ENCODE measurements at places on chromosomes 7 and 10.

DNA sequence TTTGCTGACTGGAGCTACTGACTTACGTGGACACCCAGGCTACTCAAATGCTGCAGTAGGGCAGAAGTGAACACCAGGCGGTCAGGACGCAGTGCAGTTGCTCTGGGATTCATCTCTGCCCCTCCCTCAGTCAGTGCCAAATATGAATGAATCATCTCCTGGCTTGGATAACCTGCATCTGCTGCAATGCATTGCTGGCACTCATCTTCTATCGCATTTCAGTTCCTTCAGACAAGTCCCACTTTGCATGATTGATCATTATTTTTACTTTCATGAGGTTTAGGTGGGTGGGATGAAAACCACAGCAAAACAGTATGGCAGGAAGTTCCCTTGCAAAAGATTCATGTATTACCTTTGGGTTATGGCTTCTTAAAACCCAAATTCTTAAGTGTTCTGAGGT is 224.6 kb upstream of the NRP1 start:
- DNase-seq = no peak

DNA sequence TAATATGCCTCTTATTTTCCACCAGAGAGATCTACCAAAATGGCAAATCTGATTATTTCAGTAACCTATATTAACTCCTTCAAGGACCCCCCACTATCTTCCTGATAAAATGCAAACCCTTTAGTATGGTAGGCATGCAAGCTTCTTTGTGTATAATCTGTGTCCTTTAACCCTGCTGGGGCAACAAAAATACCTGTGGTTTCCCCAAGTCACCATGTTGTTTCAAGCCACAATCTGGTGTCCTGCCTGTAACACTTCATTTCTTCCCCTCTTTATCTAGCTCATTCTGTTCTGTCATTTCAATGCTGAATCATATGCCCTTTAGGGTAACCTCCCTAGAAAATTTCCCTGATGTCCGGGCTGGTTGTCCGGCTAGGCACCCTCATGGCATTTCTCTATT is 5.3 kb downstream of the CALCR start:
- no peak for DNase-seq

DNA sequence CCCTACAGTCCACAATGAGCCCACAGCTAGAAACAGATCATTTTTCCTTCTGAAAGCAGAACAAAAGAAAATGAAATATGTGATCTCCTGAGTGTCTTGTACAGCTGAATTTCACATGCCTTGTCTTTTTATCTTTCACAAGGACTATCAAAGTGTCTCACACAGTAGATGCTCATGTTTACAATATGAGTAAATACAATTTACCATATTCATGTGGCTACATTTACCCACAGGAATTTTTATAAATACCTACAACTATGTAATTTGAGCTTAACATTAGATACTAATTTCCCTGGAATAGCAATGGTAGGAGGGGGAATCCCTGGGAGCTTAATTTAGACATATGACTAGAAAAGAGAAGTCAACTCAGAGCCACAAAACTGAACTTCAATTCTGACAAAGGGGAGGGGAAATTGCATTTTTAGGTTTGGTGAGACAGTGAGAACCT is 186.2 kb downstream of the MACC1 start:
- no peak for DNase-seq

- DNase-seq = no peak
Observed at GRCh38 chr7:94417306-94417705, 22.6 kb downstream of the COL1A2 start.

DNA sequence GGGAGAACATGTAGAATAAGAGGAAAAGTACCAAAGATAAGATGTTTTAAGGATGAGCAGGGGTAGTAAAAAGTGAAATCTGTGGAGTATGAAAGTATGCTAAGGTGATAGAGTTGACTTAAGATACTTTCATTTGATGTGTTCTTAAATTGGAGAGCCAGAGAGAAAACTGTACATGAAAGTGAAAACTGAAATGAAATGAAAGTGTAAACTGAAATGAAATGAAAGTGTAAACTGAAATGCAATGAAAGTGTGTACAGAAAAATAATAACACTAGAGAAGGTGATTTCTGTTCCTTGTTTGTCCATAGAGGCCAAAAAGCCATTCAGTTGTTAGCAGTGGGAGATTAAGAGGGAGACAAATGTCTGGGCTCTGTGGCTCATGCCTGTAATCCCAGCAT is 17.5 kb downstream of the AHR start:
- no peak for DNase-seq

GRCh38 chr10:118799777-118800176 is 45.0 kb upstream of the CACUL1 start:
- DNase-seq = no peak

DNA sequence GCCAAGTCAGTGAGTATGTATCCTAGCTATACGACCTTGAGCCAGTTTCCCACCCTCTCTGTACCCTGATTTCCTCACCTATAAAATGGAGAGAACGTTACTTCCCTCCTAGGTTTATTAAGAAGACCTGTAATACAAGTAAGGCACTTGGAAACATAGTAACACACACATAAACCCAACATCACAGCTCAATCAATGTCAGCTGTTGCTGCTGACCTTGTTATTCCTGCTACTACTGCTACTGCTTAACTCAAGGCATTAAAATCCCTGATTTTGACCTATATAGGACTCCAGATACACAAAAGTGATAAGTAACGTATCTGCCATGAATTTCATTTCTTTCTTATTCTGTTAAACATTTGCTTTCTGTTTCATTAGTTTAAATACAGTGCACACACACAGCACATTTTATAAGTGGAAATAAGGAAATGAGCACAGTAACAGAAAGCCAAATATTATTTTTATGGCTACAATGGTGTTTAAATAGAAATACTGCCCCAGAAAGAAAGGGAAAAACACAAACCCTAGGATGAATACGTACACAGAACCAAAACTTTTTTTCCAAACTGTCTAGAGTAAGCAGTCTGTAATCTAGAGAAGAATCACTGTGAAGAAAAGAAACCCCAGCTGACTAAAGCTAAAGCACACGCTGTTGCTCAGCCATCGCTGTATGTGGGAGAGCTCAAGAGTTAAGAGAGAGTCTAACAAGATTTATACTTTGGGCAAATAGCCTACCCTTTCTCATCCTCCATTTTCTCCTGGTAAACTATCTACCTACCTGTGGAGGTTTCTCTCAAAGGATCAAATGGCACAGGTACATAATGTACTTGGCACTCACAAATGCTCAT is 19.0 kb downstream of the NAPEPLD start:
- no peak for DNase-seq

DNA sequence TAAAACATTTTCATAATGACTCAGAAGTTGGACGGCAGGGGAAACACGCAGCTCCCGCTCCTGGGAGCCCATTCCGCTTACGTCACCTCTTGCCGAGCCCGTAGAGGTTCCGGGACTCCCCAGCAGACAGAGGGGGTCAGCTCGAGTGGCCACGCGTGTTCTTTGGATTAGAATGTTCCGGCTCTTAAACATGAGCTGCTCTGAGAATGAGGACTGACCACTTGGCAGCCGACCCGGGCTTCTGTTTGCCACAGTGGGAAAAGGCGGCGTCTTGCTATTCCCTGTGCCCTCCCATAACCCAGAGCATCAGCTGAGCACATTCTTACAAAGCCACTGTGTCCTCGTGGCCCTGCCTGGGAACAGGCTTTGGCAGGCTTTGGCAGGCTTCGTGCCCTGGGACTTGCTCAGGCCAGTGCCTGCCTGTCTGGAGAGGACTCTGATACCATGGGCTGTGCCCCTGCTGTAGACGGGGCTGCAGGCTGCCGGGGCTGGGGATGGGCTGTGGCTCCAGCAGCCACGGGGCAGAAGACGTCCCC is 40.1 kb downstream of the PFKP start:
- DNase-seq = no peak

- no peak for DNase-seq
Observed at GRCh38 chr10:78627254-78627795, 441.4 kb upstream of the ZMIZ1 start.

- DNase-seq = no peak
Observed at GRCh38 chr7:47071866-47072265, 510.0 kb downstream of the TNS3 start.

GRCh38 chr10:89838044-89838615 is 136.7 kb downstream of the KIF20B start:
- no peak for DNase-seq

GRCh38 chr10:117275121-117275520 is 34.2 kb downstream of the SLC18A2 start:
- DNase-seq = no peak

DNA sequence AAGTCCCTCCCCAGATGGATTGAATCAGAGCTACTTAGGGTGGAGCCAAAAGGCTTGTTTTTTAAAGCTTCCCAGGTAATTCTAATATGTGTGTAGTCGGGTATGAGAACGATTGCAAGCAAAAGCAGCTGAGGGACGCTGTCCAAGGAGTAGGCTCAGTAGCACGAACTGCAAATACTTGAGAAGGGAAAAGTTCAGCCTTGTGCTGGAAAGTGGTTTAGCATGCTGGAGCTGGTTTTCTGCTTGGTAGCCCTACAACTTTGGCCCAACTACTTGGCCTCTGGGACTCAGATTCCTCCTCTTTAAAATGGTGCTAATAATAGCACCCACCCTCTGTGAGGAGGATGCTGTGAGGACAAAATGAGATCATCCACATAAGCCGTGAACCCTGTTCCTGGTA is 76.2 kb downstream of the AHR start:
- DNase-seq = no peak

- DNase-seq = no peak
Observed at GRCh38 chr7:129343099-129343700, 91.0 kb upstream of the STRIP2 start.

DNA sequence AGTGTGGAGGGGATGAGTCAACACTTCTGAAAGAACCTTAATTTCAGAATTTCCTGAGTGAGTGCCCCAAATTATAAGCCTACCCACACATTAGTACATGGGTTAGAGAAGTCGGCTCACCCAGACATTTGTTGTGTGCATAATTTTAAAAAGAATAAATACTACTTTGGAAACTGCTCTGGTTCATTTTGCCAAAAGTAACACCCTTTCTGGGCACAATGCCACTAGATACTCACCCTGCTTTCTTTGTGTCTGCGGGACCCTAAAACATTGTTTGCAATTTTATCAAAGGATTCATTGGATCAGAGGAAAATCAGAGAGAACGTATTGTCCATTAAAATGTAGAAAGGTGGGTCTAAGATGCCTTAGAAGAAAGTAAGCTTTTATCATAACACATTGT is 245.5 kb upstream of the NRP1 start:
- no peak for DNase-seq

- DNase-seq = no peak
Observed at GRCh38 chr7:155591055-155591775, 44.9 kb upstream of the CNPY1 start.

DNA sequence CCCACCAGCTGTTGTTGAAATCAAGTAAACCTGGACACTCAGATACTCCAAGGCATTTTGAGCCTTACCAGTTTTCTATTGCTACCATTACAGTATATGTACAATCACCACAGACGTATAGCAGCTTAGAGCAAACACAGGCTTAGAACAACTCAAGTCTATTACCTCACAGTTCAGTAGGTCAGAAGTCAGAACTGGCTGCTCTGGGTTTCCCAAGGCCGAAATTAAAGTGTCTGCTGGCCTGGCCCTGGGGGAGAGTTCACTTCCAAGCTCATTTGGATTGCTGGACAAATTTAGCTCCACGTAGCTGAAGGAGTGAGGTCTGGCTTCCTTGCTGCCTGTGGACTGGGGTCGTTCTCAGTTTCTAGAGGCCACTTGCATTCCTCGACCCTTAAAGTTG is 260.1 kb upstream of the LRRN3 start:
- no peak for DNase-seq

DNA sequence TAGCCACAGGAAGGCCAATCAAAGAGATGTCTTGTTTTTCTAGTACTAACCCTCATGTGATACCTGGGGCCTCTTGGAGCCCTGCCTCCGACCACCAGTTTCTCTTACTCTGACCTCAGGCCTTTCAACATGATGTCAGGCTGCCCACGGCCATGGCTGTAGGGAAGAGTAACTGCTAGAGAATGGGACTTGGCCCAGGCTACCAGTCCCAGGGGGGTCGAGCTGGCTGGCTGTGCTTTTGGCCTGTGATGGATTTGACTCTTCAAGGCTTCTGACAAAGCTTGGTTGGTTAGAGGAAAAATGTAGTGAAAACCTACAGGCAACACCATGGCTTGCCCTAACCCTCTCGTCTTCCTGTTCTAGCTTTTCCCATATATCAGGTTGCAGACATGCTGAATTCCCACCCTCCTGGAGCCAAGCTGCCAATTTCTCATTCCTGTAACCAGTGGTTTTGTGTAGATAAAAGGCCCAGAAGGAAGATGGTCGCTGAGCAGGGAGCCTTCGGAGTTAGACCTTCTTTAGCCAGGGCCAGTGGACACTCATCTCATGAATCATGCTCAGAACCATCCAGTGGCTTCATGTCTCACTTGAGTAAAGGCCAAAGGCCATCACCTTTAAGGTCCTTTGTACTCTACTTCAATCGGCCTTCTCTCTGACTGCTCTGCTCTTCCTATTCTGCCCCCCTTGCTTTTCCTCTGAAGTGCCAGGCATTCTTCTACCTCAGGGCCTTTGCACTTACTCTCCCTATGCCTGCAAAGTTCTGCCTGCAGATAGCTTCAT is 19.7 kb downstream of the SUFU start:
- DNase-seq = no peak

- no peak for DNase-seq
Observed at GRCh38 chr10:30531751-30532530, 97.6 kb downstream of the LYZL2 start.

GRCh38 chr10:4685491-4685890 is 140.5 kb upstream of the AKR1E2 start:
- no peak for DNase-seq

DNA sequence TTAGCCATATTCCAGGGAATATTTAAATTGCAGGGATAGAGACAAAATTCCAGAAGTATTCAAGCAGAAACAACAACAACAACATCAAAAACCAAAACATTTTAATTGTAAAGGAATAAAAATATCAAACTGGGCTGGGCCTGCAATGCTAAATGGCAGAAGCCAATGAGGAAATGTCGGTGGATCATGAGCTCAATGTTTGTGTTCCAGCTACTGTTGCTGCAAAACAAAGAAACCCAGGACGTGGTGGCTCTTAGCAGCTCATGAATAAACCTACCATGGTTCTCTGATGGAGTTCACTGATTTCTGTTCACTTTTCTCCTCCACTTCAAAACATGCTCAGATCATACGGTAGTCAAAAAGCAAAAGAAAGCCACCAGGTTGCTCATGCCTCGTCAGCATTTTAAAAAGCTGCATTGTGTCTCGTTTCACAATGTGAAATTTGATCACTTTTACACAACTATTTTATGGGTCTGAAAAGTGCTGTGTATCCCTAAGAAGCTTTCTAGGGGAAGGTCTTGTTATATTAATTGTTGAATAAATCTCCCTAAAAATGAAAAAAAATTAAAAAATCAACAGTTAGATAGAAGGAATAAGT is 54.0 kb downstream of the ASNS start:
- DNase-seq = no peak

- no peak for DNase-seq
Observed at GRCh38 chr7:100562195-100563099, 11.3 kb downstream of the SAP25 start.
